ENCODE measurements at places on chromosomes 6 and 20.

- DNase-seq: no peak
These were observed 76.5 kb downstream of the EFHC1 start for GRCh38 chr6:52496631-52497030.

DNA sequence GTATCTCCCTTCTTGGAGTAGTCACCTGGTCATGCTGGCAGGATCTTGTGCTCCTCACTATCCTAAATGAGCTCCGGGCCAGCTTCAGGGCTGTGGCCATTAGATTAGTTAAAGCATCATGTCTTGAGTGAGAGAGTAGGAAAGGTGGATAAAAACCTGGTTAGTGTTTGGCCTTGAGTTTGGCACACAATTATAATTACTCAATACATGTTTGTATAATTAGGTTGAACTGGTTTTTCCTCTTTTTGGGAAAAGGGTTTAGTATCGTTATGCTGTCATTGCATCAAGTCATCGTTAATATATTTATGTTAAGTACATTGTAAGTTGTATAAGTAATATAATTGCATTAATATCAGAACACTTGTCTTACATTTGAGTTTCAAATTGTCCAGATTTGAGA is 126.3 kb downstream of the CDKAL1 start:
- DNase-seq: no peak

GRCh38 chr6:93424303-93425064 is 5.1 kb upstream of the EPHA7 start:
- no peak for DNase-seq

DNA sequence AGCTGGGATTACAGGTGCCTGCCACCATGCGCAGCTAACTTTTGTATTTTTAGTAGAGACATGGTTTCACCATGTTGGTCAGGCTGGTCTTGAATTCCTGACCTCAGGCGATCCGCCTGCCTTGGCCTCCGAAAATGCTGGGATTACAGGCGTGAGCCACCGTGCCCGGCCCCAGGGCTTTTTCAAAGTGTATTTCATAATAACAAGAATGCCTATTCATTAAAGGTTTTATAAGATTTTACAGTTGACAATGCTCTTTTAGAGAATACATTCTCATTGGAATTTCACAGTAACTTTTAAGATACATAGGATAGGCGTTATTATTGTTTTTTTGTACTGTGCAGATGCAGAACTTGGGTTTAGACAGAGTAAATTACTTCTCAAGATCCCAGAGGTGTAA is 52.6 kb upstream of the PTPRK start:
- DNase-seq: no peak

- no peak for DNase-seq
These were observed 23.9 kb upstream of the SSTR4 start for GRCh38 chr20:23011008-23011721.

DNA sequence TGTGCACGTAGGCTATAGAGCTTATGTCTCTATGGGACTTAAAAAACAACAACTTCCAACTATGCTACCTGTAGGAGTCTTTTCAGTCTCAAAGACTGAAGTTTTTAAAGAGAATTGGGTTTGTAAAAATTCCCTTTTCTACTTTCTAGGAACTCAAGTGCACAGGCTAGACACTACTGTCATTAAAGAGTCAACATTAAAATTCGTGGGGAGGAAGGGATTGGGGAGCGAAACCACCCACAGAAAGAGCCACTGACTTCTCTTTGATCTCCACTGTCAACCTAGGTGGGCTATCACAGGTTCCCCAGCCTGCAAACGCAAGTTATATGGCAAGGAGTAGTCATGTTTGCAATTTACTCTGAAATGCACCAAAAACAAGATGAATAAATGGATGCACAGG is 37.7 kb downstream of the ADTRP start:
- DNase-seq: no peak

- DNase-seq: no peak
These were observed 835.4 kb downstream of the MAFB start for GRCh38 chr20:39853636-39854035.

GRCh38 chr6:143187238-143187923 is 126.7 kb downstream of the AIG1 start:
- DNase-seq: no peak

GRCh38 chr6:113586413-113587077 is 270.6 kb upstream of the MARCKS start:
- DNase-seq: no peak

DNA sequence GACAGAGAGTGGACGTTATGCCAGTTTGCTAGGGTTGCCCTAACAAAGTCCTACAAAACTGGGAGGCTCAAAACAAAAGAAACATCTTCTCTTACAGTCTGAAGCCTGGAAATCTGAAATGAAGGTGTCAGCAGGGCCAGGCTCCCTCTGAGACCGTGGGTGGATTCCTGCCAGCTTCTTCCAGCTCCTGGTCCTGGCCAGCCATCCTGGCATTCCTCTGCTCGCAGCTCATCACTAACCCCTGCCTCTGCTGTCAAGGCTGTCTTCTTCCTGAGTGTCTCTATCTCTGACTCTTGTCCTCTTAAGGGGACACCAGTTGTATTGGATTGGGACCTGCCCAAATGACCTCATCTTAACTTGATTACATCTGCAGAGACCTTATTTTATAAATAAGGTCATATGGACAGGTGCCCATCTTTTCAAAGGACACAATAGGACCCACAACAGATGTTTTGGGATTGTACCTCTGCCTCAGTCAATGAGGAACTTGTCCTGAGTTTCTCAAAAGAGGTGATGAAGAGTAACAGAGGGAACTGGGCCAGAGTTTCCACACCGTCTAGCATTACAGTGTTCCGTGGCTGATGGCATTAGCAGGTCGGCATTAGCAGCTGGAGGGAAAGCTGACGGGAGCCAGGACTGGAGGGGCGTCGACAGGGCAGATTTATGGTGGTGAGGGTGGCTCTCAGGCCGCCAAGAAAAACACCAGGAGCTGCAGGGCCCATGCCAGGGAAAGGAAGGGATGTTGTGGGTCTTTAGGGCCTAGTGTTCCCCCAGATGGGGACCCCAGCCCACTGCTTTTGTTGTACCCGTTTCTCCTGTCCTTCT is 157.3 kb downstream of the TBXT start:
- DNase-seq: no peak

DNA sequence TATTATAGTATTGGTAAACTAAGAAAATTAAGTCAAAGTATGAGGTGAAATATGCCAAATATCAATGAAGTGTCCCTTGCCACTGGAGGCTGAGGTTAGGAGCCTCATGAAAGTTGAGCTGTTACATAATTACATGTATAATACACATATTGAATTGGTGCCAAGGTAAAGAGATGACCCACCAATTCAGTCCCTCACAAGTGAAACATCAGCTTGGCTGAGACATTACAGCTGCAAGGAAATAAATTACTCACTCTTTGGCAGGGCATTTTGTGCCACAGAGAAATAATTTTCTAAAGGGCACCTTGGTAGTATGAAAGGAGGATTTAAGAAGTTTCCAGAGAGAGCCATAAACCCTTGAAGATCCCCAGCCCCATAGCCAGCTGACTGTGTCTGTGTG is 127.4 kb downstream of the ADGRG6 start:
- DNase-seq: no peak

- DNase-seq: no peak
These were observed 1.5 kb upstream of the RAD21L1 start for GRCh38 chr20:1224205-1224890.

GRCh38 chr20:51122931-51123658 is 100.2 kb upstream of the KCNG1 start:
- no peak for DNase-seq

- DNase-seq: no peak
These were observed 937.4 kb upstream of the GJE1 start for GRCh38 chr6:141195251-141195832.

DNA sequence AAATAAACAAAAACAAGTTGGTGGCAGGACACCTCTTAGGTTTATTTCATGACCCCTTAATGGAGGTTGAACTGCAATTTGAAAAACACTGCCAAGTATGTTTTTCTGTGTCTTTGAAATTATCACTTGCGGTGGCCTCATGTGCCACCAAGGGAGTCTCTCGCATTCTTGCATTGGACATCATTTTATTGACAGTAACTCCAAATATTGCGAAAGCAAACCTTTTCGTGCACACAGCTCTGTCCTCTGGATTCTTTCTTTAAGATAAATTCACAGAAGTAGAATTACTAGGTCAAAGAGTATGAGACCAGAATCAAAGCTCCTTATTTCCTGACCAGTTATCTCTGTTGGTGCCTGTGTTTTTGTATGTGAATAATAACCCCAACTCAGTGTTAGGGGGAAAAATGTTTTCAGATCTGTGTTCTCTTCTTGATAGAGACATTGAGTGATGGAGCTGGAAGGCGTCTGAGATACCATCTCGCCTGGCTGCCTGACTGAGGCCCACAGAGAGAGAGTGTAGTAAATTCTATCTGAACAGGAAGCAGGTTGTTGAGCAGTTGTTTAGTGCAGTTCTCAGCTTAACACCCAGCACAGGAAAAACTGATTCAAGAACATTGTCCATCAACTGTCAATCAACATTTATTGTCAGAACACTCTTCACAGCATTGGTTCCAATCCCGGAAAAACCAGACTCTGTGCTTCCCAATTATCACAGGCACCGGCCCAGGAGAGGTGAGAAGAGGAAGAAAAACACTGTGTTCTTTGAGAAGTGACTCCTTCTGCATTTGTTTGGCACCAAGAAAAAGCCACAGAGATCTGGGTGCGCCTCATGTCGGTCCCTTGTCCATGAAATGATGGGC is 2.2 kb upstream of the CCDC167 start:
- no peak for DNase-seq

- no peak for DNase-seq
These were observed 159.3 kb downstream of the WDR27 start for GRCh38 chr6:169542491-169542890.

DNA sequence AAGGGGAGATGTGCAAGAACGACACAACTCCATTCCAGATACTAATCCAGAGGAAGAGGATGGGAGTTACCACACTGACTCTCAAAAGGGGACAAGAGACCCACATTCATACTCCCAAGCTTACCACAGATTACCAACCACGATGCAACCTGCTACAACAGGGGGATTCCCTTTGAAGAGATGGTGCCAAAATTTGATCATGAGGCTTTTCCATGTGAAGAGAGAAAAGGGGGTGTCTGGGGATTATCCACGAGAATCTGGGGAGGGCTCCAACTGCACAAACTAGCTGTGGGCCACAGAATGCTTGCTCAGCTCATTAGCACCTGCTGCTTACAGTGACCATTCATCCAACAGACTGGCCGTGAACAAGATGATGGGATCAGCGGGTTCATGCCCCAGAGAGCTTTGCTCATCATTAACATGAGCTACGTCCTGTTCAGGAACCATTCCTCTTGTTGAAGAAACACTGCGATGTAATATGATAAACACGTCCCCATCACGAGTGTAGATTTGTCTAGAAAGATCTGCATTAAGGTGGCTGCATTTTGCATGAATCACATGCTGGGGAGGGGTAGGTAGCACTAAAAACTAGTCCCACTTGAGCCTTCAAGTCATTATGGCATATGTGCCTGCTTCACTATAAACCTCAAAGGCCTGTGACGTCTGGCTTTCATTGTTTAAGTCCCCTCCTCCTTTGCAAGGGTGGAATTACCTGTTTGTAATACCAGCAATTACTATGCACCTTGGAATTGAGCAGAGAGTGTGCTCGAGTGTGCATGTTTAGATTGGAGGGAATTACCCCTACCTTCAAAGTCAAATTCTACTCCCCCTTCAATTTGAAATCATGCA is 4.0 kb downstream of the PLAGL2 start:
- no peak for DNase-seq

GRCh38 chr6:140108167-140108566 is 733.7 kb upstream of the CITED2 start:
- no peak for DNase-seq

DNA sequence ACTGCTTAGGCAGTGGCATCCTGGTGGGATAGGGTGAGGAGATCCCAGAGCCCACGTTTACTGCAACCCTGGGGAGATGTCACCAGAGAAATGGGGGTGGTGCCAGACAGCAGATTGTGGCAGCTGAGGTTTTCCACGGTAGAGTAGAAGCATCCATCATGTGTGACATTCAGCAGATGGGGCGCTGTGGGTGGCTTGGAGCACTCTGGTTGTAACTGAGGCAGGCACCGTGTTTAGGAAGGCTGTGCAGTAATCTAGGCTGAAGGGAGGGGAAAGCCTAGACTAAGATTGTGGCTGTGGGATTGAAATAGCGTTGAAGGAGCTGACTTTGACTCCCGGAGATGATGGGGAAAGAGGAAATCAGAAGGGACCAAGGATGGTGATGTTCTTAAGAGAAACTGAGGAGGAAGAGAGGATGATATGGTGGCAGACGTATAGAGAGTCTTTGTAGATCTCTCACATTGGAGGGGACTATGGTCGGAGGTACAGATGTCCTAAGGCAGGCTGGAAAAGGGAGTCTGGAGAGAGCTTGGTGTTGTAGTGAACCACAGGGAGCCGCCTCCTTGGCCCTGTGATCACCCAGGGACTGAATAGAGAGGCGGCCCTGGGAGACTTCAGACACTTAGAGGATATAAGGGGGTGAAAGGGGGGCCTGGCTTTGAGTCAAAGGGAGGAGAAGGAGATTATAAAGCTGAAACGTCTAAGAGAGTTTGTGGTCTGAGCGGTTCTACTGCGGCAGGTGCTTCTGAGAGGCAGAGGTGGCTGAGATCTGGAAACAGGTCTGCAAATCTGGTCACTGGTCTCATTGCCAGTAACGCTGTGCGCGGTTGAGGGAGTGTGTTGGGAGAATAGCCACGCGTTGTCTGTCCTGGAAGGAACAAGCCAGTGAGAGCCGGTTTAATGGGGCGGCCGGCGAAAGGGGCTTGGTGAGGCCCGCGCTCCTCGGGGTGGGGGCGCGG is 792 bp upstream of the MICA start:
- no peak for DNase-seq

GRCh38 chr6:157120534-157121232 is 202.6 kb downstream of the TMEM242 start:
- no peak for DNase-seq

DNA sequence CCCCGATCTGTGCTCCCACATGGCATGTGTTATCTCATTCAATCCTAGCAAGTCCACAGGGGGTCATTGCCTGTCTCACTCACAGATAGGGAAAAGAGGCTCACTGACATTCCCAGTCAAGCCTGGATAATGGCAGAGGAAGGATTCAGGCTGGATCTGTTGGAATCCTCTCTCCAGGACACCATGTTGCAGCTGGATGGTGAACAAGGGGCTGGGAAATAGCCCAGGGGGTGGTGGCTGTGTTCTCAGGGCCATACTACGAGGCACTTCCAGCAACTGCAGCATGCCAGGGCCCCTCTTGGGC is 5.0 kb upstream of the SPDEF start:
- no peak for DNase-seq

DNA sequence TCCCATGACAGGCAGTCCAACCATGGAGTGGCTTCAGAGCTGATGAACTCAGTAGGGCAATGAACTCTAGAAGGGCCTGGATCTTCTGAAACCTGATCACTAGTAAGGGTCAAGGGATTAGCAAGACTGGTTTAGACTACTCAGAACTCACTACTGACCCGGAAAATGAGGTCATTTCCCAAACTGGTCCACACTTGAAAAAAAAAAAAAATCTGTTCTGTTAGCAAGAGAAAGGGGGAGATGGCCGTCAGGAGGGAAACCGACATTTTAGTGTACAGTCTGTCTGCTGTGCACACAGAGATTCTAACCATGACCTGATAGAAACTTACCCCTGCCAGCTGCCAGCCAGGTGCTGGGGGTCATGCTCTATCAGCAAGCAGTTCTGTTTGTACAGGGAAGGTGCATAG is 262.4 kb upstream of the AGPAT4 start:
- DNase-seq: no peak
